DMS79 (cell line): ENCODE measurements at places on chromosomes 5 and 9.

- no peak for DNase-seq
These were observed 187.8 kb downstream of the NXNL2 start for GRCh38 chr9:88722753-88723152.

- DNase-seq: no peak
These were observed 92.0 kb downstream of the DCP2 start for GRCh38 chr5:113068559-113068958.

DNA sequence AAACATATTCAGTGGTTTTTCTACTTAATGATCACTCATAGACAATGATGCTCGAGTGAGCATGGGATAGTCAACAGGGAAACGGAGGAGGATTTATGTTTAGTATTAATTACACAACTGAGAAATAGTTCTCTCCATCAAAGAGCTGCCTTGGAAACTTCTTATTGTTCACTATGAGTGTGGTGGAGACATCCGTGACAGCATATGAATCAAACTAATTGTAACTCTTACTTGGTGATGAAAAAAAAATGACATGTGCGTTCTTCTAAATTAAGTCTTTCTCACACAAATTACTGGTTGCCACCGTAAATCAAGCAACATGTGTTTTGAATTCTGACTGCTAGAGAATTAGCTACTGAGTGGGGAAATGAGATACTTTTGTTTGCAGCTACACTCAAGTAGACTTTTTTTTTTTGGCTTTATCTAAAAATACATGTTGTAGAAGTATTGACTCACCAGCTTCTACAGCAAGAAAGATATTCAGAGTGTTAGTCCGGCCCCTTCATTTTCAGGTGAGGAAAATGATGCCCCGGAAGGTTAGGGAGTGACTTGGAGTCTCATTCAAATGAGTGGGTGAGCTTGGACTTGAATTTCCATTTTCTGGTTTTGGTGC lies 179.4 kb downstream of the CFAP90 start:
- no peak for DNase-seq

GRCh38 chr9:99971410-99971809 lies 65.0 kb downstream of the STX17 start:
- DNase-seq: no peak

GRCh38 chr9:93950619-93951601 lies 4.2 kb downstream of the BARX1 start:
- DNase-seq: no peak

GRCh38 chr5:32604800-32605765 lies 19.7 kb downstream of the SUB1 start:
- DNase-seq: no peak

DNA sequence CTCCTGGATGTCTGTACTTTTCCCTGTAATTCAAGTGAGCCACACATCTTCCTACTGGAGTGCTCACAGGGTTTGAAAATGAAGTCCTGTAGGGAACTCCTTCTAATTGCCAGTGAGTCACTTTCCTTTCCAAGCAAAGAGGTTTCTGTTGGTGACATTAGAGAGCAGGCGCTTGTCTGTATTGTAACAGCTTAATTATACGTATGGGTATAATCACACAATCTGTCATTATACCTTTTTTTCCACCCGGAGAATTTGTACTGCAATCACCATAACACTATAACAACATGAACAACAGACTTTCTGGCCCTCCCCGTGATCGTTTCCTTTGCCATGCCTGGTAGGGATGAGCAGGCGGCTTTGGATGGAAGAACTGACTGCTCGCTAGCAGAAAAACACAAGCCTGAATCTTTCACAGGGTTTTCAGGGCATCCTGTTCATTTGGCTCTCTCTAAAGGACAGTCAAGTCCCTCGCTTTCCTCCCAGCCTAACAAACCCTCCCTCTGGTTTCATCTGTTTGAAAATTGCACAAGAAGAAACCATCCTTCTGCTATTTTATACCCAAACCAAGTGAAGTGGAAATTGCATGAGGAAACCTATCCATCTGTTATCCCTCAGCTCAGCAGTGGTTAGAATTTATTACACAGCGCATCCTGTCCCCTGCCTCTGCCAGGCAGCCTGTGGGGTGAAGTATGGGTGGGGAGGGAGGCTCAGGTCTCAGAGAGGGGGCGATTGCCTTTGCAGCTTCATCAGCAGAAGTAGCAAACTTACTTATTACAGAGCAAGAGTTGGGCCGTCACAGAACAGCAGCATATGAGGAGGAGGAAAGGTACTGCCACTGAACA lies 307.0 kb upstream of the TLE4 start:
- no peak for DNase-seq

DNA sequence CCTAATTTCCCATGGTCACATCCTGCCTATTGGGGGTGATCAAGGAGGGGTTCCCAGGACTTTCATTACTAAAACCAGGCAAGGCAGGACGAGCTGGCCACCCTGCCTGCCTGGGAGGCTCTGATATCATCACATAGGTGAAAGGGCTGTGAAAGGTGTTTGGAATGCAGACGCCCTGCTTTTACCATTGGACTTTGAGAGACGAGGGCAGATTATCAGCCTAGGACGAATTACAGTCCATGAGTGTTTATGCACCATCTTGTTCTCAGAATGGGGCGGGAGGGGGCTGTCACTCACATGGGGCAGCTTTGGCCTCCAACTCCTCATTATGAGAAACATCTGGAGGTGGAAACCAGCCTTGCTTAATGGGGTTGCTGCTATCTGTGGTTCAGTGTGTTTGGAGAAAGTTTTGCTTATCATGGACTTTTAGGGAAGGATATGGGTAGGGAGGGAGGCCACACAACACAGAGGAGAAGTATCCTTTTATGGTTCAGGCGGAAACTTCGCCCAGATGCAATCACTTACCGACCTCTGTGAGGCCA lies 69.8 kb upstream of the UBTD2 start:
- DNase-seq: no peak

GRCh38 chr9:96068511-96068910 lies 193.0 kb downstream of the ERCC6L2 start:
- DNase-seq: no peak

- no peak for DNase-seq
These were observed 363.6 kb upstream of the CYLC2 start for GRCh38 chr9:102631559-102631958.

DNA sequence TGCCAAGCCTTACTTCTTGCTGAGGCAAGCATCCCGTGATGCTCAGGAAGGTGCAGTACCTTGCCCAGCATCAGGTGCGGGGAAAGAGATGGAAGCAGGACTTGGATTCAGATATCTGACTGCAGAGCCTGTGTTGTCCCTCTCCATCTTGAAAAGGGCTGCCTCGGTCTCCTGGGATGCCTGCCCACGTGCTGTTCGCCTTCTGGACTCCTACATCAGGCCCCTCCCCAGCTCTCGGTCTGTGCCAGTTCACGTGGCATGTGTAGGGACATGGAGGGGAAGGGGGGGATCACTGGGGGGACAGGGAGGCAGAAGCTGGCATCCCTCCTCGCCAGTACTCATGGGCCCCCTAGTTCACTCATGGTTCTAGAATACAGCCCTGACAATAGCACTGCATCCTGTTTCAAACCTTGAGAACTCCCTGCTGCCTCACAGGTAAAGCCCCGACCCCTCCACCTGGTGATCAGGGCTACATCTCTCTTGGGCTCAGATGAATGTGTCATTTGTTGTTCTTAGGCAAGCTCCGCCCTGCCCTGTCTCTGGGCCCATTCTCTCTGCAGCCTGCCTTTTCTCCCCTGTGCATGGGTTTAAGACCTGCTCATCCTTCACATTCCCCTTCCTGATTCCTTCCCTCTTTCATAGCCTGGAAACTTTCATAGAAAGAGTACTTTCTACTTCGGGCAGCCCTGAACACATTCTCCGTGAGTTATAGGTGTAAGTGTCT lies 38.9 kb upstream of the SLC25A51 start:
- no peak for DNase-seq

DNA sequence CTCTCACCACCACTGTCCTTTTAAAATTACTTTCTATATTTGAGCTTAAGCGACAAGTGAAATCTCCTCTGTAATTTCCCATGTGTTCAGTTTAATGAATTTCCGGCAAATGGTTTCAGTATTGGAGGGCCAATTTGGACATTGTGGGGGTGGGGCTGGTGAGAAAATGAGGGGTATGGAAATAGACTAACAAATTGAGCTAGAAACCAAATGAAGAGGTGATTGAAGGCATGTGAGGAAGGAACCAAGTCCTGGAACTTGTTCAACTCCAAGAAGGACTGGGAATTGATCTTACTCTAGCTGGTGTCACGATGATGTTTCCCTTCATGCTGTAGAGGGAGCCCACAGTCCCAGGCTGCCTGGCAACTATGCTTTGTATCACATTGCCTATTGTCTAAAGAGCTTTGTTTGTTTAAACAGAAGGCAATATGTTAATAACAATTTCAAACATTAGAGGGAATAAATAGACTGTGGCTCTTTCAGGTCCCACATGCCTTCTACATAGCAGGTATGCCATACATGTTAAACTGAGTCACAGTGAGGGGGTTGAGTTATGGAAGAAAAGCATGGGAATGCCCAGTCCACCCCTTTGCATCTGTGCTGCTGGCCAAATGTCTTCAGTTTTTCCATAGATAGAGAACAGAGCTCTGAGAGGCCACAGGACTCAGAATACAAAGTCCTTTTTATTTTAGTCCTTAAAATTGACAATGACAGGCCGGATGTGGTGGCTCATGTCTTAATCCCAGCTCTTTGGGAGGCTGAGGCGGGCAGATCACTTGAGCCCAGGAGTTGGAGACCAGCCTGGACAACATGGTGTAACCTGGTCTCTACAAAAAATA lies 25.0 kb upstream of the MATR3 start:
- DNase-seq: no peak

GRCh38 chr9:98396656-98397055 lies 141.2 kb upstream of the TBC1D2 start:
- no peak for DNase-seq

- no peak for DNase-seq
These were observed 1.7 kb downstream of the LAMC3 start for GRCh38 chr9:131010482-131011273.

GRCh38 chr9:9469271-9469670 lies 1143.5 kb downstream of the PTPRD start:
- no peak for DNase-seq

DNA sequence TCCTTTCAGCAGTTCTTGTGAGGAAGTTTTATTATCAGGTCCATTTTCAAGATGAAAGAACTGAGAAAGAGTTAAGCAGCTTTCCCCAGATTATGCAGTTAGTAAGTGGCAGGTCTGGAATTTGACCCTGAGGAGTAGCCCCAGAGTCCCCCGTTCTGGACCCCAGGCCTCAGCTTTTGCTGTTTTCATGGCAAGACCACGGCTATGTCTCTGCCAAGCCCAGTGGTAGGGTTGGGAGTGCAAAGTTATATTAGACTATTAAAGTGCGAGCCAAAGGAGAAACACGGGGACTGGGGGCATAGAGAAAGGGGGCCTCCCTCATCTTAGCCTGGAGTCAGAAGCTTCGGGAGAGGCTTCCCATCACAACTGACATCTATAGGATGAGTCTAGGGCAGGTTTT lies 19.3 kb upstream of the ORM1 start:
- DNase-seq: no peak

GRCh38 chr5:153088538-153088937 lies 401.9 kb upstream of the GRIA1 start:
- DNase-seq: no peak

DNA sequence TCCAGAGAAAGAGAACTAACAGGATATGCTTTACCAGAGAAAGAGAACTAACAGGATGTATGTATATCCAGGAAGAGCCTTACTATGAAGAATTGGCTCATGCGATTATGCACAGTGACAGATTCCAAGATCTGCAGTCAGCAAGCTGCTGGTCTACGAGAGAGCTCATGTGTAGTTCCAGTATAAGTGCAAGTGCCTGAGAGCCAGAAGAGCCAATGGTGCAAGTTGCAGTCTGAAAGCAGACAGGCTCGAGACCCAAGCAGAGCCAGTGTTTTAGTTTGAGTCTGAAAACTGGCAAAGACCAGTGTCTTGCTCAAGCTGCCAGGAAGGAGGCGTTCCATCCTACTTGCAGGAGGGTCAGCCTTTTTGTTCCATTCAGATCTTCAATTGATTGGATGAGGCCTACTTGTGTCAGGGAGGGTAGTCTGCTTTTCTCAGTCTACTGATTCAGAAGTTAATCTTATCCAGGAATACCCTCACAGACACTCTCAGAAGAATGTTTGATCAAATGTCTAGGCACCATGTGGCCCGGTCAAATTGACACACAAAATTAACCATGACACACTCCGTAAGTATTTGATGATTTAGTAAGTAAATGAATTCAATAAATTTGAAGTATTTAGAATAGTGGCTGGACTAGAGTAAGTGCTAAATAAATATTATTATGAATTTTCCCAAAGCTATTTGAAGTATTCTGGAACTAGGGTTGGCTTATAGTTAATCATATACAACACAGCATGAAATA lies 372.1 kb upstream of the SGCD start:
- no peak for DNase-seq

DNA sequence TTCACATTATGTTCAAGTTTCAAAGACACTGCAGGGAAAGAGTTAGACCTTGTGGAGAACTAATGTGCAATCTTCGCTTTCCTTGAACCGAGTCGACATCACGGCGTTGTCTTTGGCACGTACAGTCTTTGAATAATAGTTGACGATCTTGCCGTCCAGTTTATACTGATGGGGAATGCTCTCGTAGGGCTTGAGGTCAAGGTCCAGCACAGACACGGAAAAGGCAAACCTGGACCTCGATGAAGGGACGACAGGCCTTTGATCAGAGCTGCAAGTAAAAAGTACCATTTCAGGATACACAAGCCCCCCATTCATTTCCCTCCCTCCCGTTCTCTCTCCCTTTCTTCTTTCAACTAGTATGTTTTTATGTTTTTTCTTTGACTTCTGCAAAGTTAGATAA lies 54.1 kb downstream of the IPPK start:
- no peak for DNase-seq

DNA sequence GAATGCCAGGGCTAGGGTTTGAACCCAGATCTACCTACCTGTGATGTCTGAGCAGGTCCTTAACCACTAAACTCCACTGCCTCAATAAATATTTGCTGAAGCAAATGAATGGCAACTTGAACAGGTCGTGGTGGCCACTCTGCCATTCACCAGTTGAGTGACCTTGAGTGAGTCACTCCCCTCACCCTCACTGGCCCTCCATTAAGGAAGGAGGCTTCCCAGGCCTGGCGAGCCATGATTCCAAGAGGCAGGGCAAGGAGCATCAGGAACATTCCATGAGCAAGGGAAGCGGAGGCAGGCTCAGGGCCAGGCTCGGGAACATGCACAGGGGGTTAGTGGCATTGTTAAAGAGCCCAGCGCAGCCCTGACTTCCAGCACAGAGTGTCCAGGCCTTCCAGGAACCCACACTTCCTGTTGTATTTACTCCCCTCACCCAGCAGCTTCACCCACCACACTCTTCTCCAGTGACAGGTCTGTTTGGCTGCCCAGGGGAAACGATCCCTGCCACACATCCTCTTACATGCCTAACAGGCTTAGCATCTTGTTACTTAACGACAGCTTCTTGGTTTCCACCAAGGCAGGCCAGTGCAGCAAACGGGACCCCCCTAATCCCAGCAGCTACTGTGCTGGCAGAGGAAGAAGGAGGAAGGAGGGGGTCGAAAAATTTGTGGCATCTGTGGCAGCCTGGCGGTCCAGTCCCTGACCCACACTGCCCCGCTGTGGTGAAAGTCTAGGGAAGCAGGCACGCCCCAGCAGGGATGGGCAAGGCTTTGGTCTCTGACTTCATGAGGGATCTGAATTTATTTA lies 43.7 kb upstream of the TTC1 start:
- no peak for DNase-seq
